ENCODE measurements at places on chromosomes 7 and 10. TPM values are rescaled to one million over a fixed set of nuclear protein-coding genes. Genes with fewer than 3 reads are reported as not detected.
A peak's percentile ranks its signal among the peaks of the same experiment; 100 is the strongest.

Gene TMEM196
- not detected for polyA plus RNA-seq

GRCh38 chr10:113823389-113823788 is 30.5 kb downstream of the DCLRE1A start:
- no peaks in the 10 kb centered on the region for H3K36me3 ChIP-seq
- no peak for DNase-seq
- no peak overlapping the region for H3K4me3 ChIP-seq
- H3K27me3 ChIP-seq, result no peaks in the 10 kb centered on the region
- H3K4me1 ChIP-seq, result no peaks in the 10 kb centered on the region

- peaks cover 10% of the 10 kb centered on the region for H3K4me1 ChIP-seq
- DNase-seq, result no peak
- H3K4me3 ChIP-seq, result no peak overlapping the region
- H3K27ac ChIP-seq, result no peak overlapping the region
- H3K27me3 ChIP-seq, result no peaks in the 10 kb centered on the region
Measured at GRCh38 chr10:45585131-45585530, 87.4 kb downstream of the ZFAND4 start.

- no peak for DNase-seq
- H3K4me3 ChIP-seq, result no peak overlapping the region
- peak overlapping the region; percentile 83 for H3K27ac ChIP-seq
- no peaks in the 10 kb centered on the region for H3K27me3 ChIP-seq
- no peaks in the 10 kb centered on the region for H3K4me1 ChIP-seq
Measured at GRCh38 chr10:93854975-93855374, 38.8 kb upstream of the SLC35G1 start.

GRCh38 chr10:7339510-7339909 is 71.3 kb downstream of the SFMBT2 start:
- no peaks in the 10 kb centered on the region for H3K36me3 ChIP-seq
- H3K27ac ChIP-seq, result no peak overlapping the region
- no peaks in the 10 kb centered on the region for H3K4me1 ChIP-seq
- DNase-seq, result no peak

- no peak for DNase-seq
- H3K27me3 ChIP-seq, result no peaks in the 10 kb centered on the region
- H3K4me1 ChIP-seq, result peaks cover 19% of the 10 kb centered on the region
- peak overlapping the region; percentile 24 for H3K4me3 ChIP-seq
- H3K36me3 ChIP-seq, result no peaks in the 10 kb centered on the region
Measured at GRCh38 chr10:110398419-110399105, 93.8 kb upstream of the SMNDC1 start.

DNA sequence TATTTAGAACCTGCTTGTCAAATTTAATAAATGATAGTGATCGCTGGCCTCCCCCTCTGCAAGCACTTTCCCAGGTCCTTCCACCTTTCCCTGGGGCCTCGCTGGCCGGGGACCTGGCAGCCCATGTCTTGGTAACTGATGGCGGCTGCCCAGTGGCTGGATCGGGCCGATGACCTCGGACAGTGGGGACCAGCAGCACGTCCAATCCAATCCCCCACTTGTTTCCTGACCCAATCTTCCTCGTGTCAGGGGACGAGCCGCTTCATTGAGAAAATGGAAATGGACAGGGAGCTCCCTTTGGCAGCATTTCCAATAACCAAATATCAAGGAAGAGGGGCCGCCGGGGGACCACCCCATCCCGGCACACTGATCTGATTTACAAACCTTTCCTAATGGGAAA is 17.2 kb downstream of the EBF3 start:
- H3K4me1 ChIP-seq, result no peaks in the 10 kb centered on the region
- no peaks in the 10 kb centered on the region for H3K27me3 ChIP-seq
- no peaks in the 10 kb centered on the region for H3K36me3 ChIP-seq
- DNase-seq, result no peak
- H3K27ac ChIP-seq, result no peak overlapping the region
